CD4-positive, alpha-beta T cell treated with Interferon gamma for 1 hour (primary cell): ENCODE measurements at places on chromosomes 2 and 18.

GRCh38 chr2:6946722-6947121 is 29.5 kb downstream of the RNF144A start:
- no peak for DNase-seq

- DNase-seq = no peak
Measured at GRCh38 chr18:56315363-56315762, 323.0 kb downstream of the TXNL1 start.

DNA sequence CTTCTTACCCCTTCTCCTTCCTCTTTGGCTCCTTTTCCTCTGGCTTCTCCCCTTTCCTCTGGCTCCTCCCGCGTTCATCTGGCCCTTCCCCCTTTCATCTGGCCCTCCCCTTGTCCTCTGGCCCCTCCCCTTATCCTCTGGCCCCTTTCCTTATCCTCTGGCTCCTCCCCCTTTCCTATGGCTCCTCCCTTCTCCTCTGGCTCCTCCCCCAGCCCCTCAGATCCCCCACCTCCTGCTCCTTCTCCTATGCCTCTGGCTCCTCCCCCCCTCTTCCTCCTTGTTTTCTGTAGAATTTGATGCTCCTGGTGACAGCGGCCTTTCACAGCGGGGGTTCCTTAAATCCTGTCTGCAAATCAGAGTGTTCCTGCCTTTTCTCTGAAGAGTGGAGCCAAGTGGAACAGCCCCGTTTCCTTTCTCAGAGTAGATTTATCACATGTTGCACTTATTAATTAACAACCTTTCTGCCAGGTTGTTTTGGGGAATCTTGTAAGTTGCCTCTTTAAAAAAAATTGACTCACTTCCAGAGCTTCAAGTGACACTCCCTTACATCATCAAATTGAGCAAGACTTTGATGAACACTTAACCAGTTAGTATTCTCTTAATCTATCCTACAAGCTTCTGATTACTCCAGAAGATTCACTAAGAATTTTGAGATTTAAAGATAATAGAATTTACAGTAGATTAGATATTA is 27.9 kb downstream of the FABP1 start:
- no peak for DNase-seq

GRCh38 chr18:26479065-26479680 is 69.2 kb downstream of the KCTD1 start:
- DNase-seq = no peak

DNA sequence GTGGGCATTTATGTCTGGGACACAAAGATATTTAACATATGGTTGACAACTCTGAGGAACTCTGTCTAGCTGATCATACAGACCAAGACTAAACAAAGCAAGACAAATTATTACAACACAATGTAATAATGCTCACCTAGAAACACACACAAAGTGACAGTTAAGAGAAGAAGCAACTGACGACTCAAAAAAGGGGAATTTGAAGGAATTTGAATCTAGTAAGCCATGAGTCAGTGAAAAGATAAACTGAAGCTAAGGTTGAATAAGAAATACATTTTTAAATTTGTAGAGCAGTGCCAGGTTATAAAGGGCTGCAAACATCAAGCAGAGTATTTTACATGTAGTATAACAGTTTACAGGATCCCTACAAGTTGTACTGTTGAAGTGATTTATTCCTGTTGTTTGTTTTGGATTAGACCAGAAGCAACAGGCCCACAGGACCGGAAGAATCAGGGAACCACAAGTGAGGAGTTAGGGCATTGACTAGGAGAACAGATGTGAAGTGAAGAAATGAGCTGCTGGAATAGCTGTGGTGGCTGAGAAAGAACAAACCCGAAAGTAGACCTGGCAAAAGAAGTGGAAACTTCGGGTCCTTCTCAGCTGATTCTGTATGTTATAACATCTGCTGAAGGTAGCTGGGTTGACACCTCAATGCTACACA is 35.6 kb downstream of the IFIH1 start:
- no peak for DNase-seq

DNA sequence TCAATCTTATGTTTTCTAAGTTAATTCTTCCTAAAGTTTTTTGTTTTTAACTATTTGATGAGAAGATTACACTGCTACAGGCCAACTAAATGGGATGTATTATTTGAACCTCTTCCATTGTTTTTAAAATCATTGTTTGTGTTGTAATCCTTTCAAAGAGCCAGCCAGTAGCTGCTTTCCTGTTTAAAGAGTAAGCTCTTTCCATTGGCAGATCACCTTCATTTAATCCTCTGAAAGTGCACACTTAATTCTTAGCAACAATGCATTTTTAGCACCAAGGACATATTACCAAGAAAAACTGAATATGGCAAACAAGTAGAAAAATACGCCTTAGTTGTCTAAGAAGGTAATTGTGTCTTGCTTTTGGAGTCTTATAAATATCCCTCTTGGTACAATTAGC is 54.0 kb downstream of the MEIS1 start:
- no peak for DNase-seq

GRCh38 chr18:55275039-55275901 is 312.7 kb downstream of the TCF4 start:
- no peak for DNase-seq

GRCh38 chr18:53142005-53142404 is 802.0 kb downstream of the DCC start:
- no peak for DNase-seq

DNA sequence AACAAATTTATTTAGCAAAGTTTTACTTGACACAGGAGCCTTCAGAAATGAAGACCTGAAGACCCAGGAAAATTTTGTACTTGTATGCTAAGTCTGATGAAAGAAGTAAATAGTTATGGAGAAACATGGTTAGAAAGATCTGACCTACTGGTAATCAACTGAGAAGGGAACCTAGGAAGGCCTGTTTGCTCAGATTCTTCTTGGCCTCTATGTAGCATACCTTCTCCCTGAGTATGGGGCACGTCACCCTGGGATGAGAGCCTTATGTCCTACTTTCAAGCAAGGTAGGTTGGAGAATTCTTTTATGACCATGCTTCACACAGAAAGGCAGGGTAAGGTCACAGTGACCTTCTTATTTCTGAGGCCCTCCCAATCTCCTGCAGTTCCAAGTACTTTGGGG is 178.6 kb upstream of the CREB1 start:
- DNase-seq = no peak
